ENCODE measurements at places on chromosomes 1 and 21.

- DNase-seq, result no peak
Observed at GRCh38 chr1:238466459-238466858, 575.7 kb upstream of the ZP4 start.

GRCh38 chr1:109251277-109252166 lies 2.2 kb downstream of the CELSR2 start:
- DNase-seq, result no peak

GRCh38 chr1:52901384-52901783 lies 20.2 kb downstream of the ECHDC2 start:
- DNase-seq, result no peak

GRCh38 chr1:18703041-18703621 lies 72.5 kb downstream of the PAX7 start:
- DNase-seq, result no peak

DNA sequence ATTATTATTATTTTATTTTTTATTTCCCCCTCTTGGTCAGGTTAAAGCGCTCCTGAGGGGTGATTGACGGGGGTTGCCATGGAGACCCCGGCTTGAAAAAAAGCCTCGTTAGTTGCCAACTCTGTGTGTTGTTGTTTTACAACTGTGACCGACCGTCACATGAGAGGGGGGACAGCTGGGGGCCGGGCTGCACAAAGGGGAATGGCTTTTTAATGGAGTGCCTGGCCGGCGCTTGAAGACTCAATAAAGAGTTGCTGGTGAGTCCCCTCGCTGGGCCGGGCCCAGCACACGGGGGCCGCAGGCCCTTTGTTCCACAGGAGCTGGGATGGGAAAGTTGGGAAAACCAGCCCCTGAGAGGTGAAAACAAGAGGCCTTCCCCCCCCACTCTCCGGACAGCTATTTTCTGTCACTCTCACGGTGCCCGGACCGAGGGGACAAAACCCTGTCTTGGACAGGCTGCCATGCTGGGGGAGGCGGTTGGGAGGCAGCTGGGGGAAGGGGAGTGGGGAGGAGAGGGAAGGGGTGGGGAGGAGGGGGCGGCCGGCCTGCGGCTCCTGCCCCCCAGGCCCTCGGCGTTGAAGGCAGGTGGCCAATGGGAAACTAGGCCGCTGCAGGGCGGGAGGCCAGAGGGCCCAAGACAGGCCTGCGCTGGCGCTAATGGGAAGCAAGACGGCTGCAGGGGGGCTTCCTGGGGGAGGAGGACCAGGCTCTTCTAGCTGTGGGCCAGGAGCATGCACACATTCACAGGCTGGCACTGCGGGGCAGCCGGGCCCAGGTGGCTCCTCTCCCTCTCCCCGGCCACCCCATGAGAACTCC lies 67.6 kb downstream of the CASZ1 start:
- no peak for DNase-seq

DNA sequence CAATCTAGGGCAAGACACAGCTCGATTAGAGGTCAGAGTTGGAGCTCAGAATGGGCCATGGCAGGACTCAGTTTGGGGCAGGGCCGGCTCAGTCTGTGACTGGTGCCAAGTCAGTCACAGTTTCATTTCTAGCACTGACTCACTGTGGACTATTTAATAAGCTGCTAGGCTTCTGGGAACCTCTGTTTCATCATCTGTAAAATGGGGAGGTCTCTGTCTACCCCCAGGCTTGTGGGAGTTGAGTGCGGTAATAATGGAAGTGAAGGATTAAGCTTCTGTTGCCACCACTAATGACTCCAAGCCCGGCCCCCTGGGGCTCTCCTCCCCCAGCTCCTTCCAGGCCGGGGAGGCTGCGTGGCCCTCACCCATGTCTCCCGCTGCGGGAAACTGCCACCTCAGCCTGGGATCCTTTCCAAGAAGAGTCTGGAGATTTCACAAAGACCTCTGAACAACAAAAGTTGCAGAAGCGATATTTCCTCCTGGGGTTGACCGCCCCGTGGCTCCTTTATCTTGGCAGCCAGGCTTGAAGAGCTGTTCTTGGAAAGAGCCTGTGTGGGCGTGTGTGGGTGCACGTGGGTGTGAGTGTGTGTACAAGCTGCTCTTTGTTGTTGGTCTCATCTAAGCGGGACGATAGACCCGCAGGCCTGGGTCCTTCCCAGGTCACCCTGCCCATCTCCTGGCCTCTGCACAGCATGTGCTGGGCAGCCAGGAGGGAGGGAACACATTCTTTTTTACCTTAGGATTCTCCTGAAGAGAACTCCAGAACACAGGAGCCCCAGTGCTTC lies 29.1 kb downstream of the KNCN start:
- no peak for DNase-seq

DNA sequence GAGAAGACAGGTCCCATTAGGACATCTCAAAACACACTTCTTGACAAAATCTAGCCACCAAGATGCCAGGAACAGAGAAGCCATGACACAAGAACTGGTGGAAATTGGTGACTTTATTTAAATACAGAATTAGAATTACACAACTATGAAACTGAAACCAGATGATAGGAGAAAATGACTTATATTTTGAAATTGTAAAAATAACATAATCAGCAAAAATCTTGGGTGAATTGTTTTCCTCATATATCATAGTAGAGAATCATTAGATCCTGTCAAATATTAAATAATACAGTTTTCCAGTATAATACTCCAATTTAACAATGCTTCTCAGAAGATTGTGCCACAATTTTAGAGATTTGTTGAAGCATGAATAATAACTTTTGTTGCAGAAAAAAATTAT lies 81.5 kb upstream of the MROH9 start:
- no peak for DNase-seq

DNA sequence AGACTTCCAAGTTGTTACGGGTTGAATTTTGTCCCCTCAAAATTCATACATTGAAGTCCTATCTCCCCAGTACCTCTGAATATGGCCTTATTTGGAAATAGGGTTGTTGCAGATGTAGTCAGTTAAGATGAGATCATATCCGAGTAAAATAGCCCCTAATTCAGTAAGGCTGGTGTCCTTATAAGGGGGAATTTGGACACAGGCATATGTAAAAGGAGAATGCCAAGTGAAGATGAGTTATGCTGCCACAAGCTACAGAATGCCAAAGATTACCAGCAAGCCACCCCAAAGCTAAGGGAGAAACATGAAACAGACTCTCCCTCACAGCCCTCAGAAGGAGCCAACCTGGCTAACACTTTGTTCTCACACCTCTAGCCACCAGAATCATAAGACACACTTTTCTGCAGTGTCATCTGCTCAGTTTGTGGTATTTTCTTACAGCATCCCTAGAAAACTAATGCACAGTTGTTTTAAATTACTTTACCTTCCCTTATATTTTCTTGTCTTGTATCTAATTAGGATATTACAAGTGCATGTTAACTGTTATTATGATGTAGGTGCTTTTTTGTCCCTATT lies 43.3 kb upstream of the PRDX6 start:
- no peak for DNase-seq

- no peak for DNase-seq
Observed at GRCh38 chr1:185695299-185695698, 38.9 kb upstream of the HMCN1 start.
